ENCODE measurements at places on chromosomes 3 and 15.
A peak's percentile ranks its signal among the peaks of the same experiment; 100 is the strongest.

GRCh38 chr3:18426597-18427193 lies 1.6 kb upstream of the SATB1 start:
- DNase-seq = no peak

DNA sequence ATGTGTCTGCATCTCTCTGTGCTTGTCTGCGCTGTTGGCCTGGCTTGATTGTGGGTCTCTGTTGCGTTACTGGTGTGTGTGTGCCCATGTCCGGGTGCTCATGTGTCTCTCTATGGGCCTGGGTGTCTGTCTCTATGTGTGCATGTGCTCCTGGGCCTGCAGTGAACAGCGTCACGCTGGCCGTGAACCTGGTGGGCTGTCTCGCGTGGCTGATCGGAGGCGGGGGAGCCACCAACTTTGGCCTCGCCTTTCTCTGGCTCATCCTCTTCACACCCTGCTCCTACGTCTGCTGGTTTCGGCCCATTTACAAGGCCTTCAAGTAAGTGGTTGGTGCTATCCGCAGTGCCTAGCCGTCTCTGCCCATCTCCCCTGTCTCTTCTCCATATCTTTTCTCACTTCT lies 7.0 kb upstream of the PPCDC start:
- DNase-seq = no peak

- DNase-seq = no peak
Measured at GRCh38 chr15:77181305-77182074, 110.6 kb upstream of the TSPAN3 start.

DNA sequence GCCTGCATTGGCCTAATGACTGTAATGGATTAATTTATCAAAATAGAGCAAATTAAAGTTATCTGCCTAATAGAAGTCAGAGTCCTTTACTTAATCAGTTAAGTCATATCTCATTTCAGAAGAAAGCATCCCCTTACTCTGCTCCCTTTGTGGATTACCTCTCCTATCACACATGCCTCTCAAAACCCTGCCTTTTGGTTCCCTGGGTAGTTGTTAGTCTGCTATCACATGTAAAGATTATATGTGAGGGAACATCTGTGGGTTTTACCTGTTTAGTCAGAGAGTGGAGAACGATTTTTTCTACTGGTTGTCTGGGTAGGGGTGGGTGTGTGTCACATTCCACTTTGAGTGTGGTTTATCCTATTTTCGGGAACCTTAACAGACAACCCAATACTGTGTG lies 16.4 kb downstream of the UBE2E2 start:
- DNase-seq = no peak

GRCh38 chr3:52038227-52038626 lies 18.1 kb downstream of the DUSP7 start:
- no peak for DNase-seq

DNA sequence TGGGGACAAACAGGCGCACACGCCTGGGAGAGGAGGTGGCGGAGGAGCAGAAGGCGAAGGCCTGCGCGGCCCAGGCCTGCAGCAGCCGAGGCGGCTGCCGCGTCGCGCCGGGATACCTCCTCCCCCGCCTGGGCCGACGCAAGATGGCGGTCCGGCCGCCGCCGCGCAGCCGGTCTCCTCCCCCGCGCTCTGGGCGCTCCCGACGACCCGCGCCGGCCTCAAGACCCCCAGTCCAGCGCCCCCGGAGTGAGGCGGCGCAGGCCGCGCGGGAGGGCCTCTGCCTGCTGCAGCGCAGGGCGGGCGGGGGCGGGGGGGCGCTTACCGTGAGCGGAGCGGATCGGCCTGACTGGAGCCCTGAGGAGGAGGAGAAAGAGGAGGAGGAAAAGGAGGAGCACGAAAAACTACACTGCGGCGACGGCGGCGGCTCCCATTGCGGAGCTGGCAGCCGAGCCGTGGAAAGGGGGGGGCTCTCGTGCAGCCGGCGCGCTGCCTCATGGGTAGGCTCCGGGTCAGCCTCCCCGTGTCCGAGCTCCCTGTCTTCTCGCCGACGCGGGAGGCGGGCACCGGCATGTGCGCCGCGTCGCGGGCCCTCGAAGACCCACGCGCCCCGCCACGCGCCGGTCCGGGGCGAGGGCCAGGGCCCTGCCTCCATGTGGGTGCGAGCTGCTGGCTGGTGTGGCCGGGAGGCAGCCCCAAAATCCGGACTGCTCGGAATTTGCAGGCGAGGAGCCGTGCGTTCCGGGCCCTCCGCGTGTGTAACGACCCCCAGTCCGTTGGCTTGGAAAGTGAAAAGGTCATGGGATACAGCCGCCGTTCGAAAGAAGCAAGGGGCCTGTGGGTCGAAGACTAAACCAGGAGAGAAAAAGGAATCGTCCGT lies at the start of gene ZNF280D:
ZNF280D (minus strand) TSS at position 374 of the 877 bp plus-strand sequence. CDS start 26,400 bp downstream, outside the sequence.
- DNase-seq = peak; percentile 95

- DNase-seq = no peak
Measured at GRCh38 chr15:83766339-83766738, 112.4 kb downstream of the ADAMTSL3 start.

- DNase-seq = peak; percentile 78
Measured at GRCh38 chr3:43770426-43771103, 79.8 kb downstream of the ABHD5 start.

GRCh38 chr3:23819599-23820360 lies 14.0 kb downstream of the UBE2E1 start:
- no peak for DNase-seq

GRCh38 chr3:194058189-194058571 lies 77.8 kb upstream of the HES1 start:
- DNase-seq = peak; percentile 66

DNA sequence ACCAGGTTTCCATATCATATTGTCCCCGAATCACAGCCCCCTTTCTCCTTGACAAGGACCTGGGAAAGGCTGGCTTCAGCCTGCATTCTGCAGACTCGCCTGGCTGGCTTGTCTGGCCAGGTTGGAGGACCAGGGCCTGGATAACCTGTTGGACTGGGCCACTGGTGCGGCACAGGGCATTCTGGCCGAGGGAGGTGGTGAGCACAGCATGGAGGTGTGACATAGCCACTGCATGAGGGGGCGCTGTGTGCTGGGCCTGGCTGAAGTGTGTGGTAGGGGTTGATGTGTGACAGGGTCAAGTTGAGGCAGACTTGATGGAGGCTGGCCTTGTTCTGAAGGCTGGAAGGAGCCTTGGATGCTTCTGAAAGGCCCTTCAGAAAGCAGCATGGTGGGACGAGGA lies 2.9 kb downstream of the ESYT3 start:
- no peak for DNase-seq

- DNase-seq = peak; percentile 78
Measured at GRCh38 chr15:64105113-64105704, 9.4 kb downstream of the SNX1 start.

GRCh38 chr3:129549006-129549800 lies 6.2 kb downstream of the H1-8 start:
- DNase-seq = peak; percentile 72

DNA sequence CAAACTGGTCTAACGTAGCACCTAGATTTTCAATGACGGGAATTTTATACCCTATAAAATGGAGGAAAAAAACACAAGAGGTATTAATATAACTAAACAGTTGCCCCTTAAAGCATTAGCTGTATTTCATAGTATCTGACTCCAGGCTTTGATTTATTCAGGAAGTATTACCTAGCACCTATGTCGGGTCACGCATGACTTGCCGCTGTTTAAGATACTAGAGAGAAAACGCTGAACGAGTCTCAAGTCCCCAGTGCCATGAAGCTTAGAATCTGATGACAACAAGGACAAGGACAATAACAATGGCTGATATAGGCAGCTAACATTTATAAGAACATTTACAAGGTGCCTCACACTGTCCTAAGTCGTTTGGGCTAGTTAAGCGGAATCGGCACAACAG lies 1.9 kb downstream of the SNRPA1 start:
- DNase-seq = no peak
